ENCODE measurements at places on chromosomes 16 and 17. TPM values are rescaled to one million over a fixed set of nuclear protein-coding genes. Genes with fewer than 3 reads are reported as not detected.

- DNase-seq = no peak
- H3K27me3 ChIP-seq = no peaks in the 10 kb centered on the region
- H3K4me3 ChIP-seq = no peak overlapping the region
- H3K4me1 ChIP-seq = no peaks in the 10 kb centered on the region
Observed at GRCh38 chr17:55053855-55054254, 85.3 kb downstream of the STXBP4 start.

GRCh38 chr16:83345846-83346640 lies 461.7 kb upstream of the HSBP1 start:
- no peak for DNase-seq
- no peak overlapping the region for H3K4me3 ChIP-seq
- H3K36me3 ChIP-seq = no peaks in the 10 kb centered on the region
- no peak overlapping the region for H3K27ac ChIP-seq

DNA sequence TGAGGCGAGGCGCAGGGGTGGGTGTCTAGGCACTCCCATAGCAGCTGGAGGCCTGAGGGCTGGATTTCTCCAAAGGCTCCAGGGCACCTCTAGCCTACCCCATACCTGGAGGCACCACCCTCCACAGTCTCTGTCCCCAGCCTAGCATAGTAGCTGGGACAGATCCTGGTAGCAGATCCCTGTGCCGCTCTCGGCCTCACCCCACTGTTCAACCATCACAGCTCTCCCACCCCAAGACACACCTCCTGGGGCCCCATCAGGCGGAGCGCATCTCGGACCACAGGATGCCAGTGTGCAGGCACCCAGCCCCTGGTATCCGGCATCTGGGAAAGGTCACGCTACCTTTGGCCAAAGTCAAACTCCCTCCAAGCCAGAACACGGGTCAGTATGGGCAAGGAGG lies 7.1 kb downstream of the BTBD17 start:
- no peaks in the 10 kb centered on the region for H3K27me3 ChIP-seq
- H3K4me1 ChIP-seq = peaks cover 12% of the 10 kb centered on the region
- H3K4me3 ChIP-seq = no peak overlapping the region
- no peaks in the 10 kb centered on the region for H3K36me3 ChIP-seq

- no peak overlapping the region for H3K4me3 ChIP-seq
- H3K27ac ChIP-seq = no peak overlapping the region
- no peaks in the 10 kb centered on the region for H3K4me1 ChIP-seq
Observed at GRCh38 chr17:68141050-68141449, 105.5 kb downstream of the KPNA2 start.

DNA sequence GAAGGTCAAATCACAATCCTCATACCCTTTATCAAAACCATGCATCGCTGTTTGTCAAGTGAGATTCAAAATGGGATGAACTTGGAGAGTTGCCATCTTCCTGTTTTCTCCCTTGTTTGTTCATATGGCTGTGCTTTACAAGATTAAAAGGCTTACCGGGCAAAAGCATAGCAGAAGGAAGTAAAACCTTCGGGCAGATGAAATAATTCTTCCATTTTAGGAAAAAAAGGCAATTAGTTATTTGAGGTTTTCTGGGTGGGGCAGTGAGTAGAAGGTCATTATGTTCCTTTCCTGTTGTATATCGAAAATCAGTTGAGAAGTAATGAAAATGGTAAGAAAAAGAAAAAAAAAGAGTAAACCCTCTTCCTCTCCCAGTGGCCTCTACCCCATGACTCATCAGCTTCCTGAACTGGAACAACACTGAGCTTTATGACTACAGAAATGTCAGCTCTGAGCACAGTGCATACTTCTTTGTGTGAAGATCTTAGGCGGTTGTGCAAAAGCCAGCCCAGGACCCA lies 369.2 kb downstream of the CDH13 start:
- DNase-seq = peak; percentile 66
- no peak overlapping the region for H3K4me3 ChIP-seq
- H3K36me3 ChIP-seq = no peaks in the 10 kb centered on the region
- no peaks in the 10 kb centered on the region for H3K4me1 ChIP-seq

GRCh38 chr16:10554569-10554968 lies 25.8 kb downstream of the EMP2 start:
- DNase-seq = no peak
- no peaks in the 10 kb centered on the region for H3K4me1 ChIP-seq
- no peaks in the 10 kb centered on the region for H3K36me3 ChIP-seq

DNA sequence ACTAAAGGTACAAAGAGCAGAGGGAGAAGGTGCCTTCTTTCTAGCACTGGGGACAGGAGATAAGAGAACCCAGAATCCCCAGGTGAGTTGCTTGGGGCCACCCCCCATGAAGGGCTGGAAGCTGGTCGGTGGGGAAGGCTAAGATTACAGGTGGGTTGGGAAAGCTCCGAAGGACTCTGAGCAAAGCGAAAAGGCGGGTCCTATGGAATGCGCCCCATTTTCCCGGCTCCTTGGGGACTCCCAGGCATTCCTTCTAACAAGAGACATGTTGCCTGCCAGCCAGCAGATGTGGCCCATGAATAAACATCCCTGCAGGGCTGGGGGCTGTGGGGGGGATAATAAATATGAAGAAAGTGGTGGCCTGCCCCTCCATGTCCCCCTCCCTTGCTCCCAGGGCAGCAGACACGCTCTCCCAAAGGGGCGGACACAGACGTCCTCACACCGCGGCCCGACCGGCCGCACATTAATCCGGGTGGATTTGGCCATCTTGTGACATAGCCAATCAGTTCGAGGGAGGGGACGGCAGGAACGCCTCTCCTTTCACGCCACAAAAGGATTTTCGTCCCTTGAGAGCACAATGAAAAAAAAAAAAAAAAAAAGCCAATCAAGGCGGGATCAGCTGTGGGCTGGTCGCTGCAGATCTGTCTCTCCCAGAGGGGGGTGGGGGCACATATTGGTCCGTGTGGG lies 98.5 kb downstream of the SOX9 start:
- H3K4me3 ChIP-seq = no peak overlapping the region
- H3K4me1 ChIP-seq = no peaks in the 10 kb centered on the region
- H3K27ac ChIP-seq = no peak overlapping the region
- no peaks in the 10 kb centered on the region for H3K27me3 ChIP-seq

DNA sequence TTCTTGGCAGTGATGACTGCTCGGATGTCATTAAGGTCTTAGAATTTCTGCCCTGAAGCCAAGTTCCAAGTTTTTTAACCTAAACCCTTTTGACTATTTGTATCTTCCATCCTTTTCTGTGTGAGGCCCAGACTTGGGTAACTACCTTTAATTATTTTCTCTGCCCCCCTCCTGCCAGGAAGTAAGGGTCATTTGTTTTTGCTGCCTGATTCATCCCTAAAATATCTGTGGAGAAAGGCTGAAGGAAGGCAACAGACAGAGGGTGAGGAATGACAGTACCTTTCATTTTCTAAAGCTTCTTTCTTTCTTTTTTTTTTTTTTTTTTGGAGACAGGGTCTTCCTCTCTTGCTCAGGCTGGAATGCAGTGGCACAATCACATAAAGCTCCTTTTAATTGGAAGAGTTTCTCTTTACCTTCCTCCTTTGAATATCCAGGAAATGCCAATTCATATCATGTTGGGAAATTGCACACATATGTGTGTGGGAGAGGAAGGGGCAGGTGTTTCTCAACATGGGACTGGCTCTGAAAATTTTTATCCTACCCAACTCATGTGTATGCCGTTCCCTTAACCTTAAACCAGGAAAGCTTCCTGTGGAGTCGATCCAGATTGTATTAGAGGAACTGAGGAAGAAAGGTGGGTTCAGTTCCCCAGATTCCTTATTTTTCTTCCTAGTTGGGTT lies 957 bp downstream of the VPS25 start:
- no peaks in the 10 kb centered on the region for H3K27me3 ChIP-seq
- peak overlapping the region; percentile 81 for H3K4me3 ChIP-seq
- H3K27ac ChIP-seq = no peak overlapping the region
- peaks cover 11% of the 10 kb centered on the region for H3K4me1 ChIP-seq
- no peaks in the 10 kb centered on the region for H3K36me3 ChIP-seq
- no peak for DNase-seq

- H3K4me1 ChIP-seq = no peaks in the 10 kb centered on the region
- H3K4me3 ChIP-seq = no peak overlapping the region
- H3K27ac ChIP-seq = no peak overlapping the region
- H3K36me3 ChIP-seq = no peaks in the 10 kb centered on the region
- no peaks in the 10 kb centered on the region for H3K27me3 ChIP-seq
Observed at GRCh38 chr17:43114151-43114552, 11.0 kb downstream of the BRCA1 start.

DNA sequence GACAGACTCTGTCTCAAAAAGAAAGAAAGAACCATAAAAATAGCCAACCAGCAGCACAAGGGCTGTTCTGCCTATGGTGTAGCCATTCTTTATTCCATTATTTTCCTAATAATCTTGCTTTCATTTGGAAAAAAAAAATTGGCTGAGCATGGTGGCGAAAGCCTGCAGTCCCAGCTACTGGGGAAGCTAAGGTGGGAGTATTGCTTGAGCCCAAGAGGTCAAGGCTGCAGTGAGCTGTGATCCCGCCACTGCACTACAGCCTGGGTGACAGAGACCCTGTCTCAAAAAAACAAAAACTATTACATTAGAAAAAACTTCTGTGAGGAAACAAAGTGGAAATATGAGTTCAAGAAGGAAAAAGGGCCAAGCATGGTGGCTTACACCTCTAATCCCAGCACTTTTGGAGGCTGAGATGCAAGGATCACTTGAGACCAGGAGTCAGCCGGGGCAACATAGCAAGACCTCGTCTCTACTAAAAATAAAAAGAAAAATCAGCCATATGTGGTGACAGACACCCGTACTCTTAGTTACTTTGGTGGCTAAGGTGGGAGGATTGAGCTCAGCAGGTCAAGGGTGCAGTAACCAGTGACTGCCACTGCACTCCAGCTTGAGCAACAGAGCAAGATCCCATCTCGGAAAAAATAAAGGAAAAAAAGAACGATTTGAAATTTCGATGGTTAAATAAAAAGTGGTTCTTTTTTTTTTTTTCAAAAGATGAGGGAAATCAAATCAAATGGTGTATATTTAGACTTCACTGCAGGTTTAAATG lies 2.5 kb downstream of the DCAKD start:
- no peaks in the 10 kb centered on the region for H3K27me3 ChIP-seq
- no peak for DNase-seq
- no peaks in the 10 kb centered on the region for H3K36me3 ChIP-seq
- H3K27ac ChIP-seq = no peak overlapping the region
- peaks cover 5% of the 10 kb centered on the region for H3K4me1 ChIP-seq

GRCh38 chr17:31394544-31394943 lies 3.1 kb downstream of the RAB11FIP4 start:
- H3K27me3 ChIP-seq = peaks cover 15% of the 10 kb centered on the region
- no peaks in the 10 kb centered on the region for H3K36me3 ChIP-seq
- no peaks in the 10 kb centered on the region for H3K4me1 ChIP-seq
- H3K4me3 ChIP-seq = no peak overlapping the region
- DNase-seq = peak; percentile 52

GRCh38 chr17:39012725-39013124 lies 45.5 kb upstream of the FBXO47 start:
- no peak overlapping the region for H3K4me3 ChIP-seq
- no peaks in the 10 kb centered on the region for H3K27me3 ChIP-seq
- H3K36me3 ChIP-seq = no peaks in the 10 kb centered on the region
- H3K27ac ChIP-seq = no peak overlapping the region
- H3K4me1 ChIP-seq = no peaks in the 10 kb centered on the region

DNA sequence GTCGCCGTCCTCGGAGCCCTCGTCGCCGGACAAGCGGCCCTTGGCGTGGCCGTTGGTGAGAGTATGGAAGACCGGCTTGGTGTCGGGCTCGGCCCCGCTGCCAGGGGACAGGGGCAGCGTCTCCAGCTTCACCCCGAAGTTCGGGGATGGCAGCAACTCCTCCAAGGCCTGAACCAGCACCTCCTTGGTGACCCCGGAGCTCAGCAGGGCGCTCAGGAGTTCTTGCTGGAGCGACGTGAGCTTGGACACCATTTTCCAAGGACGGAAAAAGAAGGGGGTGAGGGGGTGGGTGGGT lies 279 bp downstream of the HNF1B start:
- DNase-seq = no peak
- peaks cover 8% of the 10 kb centered on the region for H3K4me1 ChIP-seq
- H3K4me3 ChIP-seq = peak overlapping the region; percentile 61
- H3K36me3 ChIP-seq = no peaks in the 10 kb centered on the region
- no peak overlapping the region for H3K27ac ChIP-seq

- no peak for DNase-seq
- H3K27ac ChIP-seq = no peak overlapping the region
- no peaks in the 10 kb centered on the region for H3K27me3 ChIP-seq
- no peak overlapping the region for H3K4me3 ChIP-seq
- H3K4me1 ChIP-seq = peaks cover 24% of the 10 kb centered on the region
- no peaks in the 10 kb centered on the region for H3K36me3 ChIP-seq
Observed at GRCh38 chr17:16449121-16449570, 33.8 kb downstream of the TRPV2 start.

GRCh38 chr17:50909765-50910605 lies 43.8 kb upstream of the TOB1 start:
- no peaks in the 10 kb centered on the region for H3K27me3 ChIP-seq
- no peaks in the 10 kb centered on the region for H3K36me3 ChIP-seq
- no peak overlapping the region for H3K4me3 ChIP-seq
- DNase-seq = peak; percentile 49
- H3K27ac ChIP-seq = peak overlapping the region; percentile 64

DNA sequence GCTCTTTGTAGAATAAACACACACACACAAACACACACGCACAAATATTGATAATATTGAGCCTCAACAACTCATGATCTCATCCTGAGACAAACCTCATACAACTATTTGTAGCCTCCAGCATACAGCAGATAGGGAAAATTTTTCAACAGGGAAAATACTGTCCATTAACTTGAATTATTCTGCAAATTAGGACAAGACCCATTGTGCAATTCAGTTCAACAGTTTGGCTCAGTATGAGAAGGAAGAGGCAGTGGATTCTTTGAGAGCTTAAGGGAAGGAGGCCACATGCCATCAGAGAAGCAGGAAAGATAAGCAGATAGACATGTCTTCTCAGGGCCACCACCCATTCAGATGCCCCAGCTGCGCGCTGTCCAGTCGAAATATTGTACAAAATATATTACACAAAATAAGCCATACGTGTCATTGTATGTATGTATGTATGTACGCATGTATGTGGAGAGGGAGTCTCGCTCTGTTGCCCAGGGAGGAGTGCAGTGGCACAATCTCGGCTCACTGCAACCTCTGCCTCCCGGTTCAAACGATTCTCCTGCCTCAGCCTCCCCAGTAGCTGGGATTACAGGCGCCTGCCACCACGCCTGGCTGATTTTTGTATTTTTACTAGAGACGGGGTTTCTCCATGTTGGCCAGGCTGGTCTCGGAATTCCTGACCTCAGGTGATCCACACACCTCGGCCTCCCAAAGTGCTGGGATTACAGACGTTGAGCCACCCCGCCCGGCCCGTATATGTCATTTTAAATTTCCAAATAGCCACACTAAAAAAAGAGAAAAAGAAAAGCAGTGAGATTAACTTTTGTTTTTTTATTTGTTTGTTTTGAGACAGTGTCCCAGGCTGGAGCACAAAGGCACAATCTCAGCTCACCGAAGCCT lies 1.8 kb downstream of the ZC3H7A start:
- peaks cover 4% of the 10 kb centered on the region for H3K4me1 ChIP-seq
- no peak for DNase-seq
- H3K27me3 ChIP-seq = no peaks in the 10 kb centered on the region
- no peaks in the 10 kb centered on the region for H3K36me3 ChIP-seq
- H3K27ac ChIP-seq = peak overlapping the region; percentile 96

Gene GUCY2D
- not detected for total RNA-seq

Gene MATCAP1
- total RNA-seq = 38.0 TPM

Gene HBQ1
- not detected for total RNA-seq

Gene UTS2R
- total RNA-seq = not detected

Gene UNC13D
- 16.2 TPM for total RNA-seq

Measured in Peyer's patch (tissue), 4 donors.